CD8-positive, alpha-beta memory T cell (primary cell): ENCODE measurements at places on chromosomes 3 and 15.

- no peak for DNase-seq
Observed at GRCh38 chr3:160403796-160404470, 4.5 kb downstream of the SMC4 start.

GRCh38 chr3:14534516-14535191, 5.5 kb downstream of the GRIP2 start:
- no peak for DNase-seq

GRCh38 chr15:38600236-38600635, 35.6 kb upstream of the RASGRP1 start:
- DNase-seq = no peak

GRCh38 chr3:62134061-62134496, 239.3 kb downstream of the FEZF2 start:
- no peak for DNase-seq

DNA sequence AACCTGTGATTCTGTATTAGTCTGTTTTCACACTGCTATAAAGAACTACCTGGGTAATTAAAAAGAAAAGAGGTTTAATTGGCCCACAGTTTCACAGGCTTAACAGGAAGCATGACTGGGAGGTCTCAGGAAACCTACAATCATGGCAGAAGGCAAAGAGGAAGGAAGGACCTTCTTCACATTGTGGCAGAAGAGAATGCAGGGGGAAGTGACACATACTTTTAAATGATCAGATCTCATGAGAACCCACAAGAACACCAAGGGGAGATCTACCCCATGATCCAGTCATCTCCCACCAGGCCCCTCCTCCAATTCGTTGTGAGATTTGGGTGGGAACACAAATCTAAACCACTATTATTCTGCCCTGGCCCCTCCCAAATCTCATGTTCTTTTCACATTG, 6.1 kb downstream of the ZKSCAN7 start:
- DNase-seq = no peak

GRCh38 chr3:1330107-1330506, 237.3 kb downstream of the CNTN6 start:
- no peak for DNase-seq

DNA sequence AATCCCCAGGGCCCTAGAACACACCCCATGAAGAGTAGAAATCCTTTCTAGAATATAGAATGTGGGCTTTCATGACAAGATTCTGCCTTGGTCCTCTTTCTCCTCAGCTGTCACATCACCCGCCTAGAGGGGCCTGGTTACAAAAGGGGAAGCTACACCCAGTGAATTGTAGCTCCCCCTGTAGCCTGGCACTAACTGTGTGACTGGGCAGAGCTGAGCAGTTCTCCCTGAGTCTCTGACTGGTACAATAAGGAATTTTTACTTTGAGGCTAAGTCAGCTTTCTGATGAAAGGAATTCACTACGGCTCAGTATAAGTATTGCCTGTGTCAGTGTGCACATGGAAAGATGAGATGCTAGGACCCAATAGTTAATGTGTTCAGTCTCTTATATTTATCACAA, 28.7 kb upstream of the ZNF148 start:
- no peak for DNase-seq

DNA sequence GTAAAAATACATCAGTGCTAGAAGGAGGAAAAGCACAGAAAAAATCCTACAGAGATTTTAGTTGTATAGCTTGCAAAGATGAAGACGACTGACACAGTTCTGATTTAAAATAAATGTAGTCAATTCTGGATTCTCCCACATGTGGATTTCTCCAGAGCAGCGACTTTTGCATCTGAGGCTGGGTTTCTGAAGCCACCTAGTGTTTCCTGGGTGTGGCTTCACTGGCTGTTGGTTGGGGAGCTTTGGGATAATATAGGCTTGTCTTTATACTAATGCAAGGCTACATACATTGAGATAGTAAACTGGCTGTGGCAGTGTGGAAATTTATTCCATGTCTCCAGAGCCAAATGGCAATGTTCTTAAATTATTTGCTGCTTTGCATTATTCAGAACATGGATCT, 158.1 kb upstream of the FEZF2 start:
- no peak for DNase-seq

- DNase-seq = no peak
Observed at GRCh38 chr15:100495861-100496260, 32.9 kb downstream of the CERS3 start.

- DNase-seq = no peak
Observed at GRCh38 chr3:160003520-160004128, 15.0 kb downstream of the IL12A start.

DNA sequence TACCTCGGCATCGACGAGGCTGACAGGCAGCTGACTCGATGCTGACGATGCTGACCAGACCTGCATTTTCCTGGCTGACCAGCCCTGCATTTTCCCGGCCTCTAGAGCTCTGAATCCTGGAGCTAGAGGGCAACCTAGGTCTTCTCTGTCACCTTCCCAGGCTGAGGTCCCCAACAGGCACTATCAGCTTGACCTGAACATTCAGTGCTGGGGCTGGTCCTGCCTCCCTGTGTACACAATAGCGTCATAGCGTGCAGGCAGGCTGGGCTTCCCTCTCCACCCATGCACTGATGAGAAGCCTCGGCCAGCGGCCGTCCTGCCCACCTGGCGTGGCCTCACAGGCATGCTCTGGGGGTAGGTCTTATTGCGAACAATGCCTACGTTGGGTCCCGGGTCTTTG, 62.3 kb upstream of the SNRPA1 start:
- no peak for DNase-seq

DNA sequence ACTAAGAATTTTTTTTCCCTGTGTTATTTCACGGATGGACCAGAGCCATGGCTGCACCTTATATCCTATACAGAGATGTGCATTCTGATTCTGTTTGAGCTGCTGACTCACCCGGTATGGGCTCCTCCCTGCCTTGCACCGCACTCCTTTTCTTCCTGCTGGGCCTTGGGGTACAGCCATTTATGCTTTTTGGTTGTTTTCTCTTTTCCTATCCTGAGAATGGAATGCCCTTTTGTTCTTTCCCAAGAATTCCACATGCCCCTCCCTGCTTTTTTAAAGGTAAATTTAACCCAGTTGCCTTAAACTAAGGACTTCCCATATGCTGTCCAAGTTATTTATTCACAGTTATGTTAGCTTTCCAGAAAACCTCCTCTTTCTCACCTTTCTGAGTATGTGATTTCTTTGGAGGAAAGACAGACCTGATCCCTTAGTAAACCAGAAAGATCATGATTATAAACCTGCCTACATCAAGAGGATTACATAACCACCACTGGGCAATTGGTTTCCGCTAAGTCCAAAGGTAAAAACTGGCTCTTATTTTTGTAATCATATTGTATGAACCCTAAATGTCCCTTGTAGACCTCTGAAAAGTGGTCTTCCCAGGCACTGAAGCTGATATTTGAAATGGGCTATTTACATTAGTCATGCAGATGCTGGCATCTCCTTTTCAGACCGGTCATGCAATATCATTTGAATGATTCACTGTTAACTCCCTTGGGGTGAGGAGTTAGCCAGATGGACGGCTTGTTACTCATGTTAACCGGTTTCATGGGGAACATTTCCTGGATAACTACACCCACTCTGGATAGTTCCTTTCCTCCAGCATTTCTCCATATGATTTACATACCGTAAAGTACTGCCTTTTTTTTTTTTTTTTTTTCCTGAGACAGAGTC, 45.5 kb downstream of the TMOD3 start:
- DNase-seq = no peak

GRCh38 chr15:77634266-77634962, 1.7 kb upstream of the LINGO1 start:
- DNase-seq = peak; percentile 64

DNA sequence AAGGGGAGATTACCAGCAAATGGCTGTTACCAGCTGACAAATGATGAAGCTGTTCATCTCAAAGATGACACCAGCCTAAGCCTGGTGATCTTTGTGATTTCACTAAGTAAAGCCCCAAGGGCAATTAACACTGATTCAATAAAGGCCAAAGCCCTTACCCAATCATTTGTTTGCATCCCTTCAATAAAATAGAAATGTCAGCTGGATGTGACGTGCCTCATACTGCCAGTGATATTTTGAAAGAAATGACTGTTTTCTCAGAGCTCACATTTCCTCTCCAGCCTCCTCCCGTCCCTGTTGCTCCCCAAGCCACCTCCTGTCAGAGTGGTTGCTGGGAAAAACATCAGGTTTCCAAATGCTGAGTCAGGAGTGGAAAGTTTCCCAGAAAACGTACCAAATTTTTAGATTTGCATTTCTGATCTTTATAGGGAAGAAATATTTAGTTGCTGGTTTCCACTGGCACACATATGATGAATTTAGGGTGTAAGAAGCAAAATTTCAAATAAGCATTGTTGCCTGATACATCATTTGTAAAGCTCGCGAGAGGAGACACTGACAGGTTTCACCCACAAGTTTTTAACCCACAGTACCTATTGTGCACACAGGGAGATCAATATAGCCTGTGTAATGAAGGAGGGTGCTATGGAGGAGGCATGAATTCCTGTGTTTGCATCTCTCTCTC, 21.0 kb downstream of the C2CD4A start:
- DNase-seq = no peak

DNA sequence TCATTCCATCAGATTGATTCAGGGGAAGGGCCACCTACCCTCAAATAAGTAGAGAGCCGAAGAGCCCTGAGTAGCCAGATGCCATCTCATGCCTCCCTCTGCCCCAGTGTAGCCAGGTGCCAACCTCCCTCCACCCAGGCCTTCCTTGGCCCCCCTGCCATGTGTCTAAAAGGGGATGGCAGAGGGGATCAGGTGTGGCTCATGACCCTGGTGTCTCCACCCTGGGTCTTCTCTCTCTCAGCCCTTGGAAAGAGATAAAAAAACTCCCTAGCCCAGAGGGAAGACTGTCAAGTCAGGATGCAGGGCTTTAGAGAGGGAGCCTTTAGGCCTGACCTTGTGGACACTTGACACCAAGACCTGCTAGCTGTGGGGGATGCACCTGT, 5.2 kb downstream of the GRM2 start:
- DNase-seq = no peak

DNA sequence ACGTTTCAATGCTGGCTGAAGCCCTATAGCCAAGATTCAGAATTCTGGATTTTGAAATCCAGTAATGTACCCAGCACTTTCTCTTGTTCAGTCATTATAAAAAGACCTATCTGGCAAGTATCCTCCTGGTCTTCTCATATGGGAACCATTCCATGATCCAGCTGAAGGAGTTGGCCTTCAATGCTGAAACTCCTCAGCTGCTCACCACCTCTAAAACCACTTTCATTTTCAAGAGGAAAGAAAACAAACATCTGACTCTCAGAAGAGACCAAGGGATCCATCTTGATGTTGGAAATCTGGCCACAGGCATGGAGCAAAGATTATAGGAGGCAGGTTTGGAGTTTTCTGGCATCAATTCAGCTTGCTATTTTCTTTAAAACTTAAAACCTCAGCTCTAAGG, 235.4 kb downstream of the FMN1 start:
- DNase-seq = no peak

GRCh38 chr15:86231864-86232721, 152.4 kb downstream of the AGBL1 start:
- DNase-seq = no peak

GRCh38 chr3:111928613-111929012, 50.2 kb upstream of the ABHD10 start:
- no peak for DNase-seq

- no peak for DNase-seq
Observed at GRCh38 chr15:55917881-55918296, 75.5 kb downstream of the NEDD4 start.

GRCh38 chr3:143562789-143563188, 285.5 kb downstream of the SLC9A9 start:
- DNase-seq = no peak

- no peak for DNase-seq
Observed at GRCh38 chr15:35562641-35563040, 16.7 kb upstream of the DPH6 start.

GRCh38 chr15:76998663-76999285, 3.8 kb downstream of the PSTPIP1 start:
- DNase-seq = peak; percentile 50

DNA sequence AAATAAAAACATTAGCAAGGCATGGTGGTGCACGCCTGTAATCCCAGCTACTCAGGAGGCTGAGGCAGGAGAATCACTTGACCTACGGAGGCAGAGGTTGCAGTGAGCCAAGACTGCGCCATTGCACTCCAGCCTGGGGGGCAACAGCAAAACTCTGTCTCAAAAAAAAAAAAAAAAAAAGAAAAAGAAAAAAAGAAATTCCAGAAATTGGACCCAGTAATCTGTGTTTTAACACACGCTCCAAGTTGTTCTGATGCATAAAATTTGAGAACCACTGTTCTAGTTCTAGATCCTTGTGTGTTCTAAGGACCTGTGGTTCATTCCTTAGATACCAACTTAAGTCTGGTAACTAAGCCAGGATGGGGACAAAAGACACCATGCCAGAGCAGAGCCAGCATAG, 2.6 kb downstream of the PARP6 start:
- DNase-seq = no peak

DNA sequence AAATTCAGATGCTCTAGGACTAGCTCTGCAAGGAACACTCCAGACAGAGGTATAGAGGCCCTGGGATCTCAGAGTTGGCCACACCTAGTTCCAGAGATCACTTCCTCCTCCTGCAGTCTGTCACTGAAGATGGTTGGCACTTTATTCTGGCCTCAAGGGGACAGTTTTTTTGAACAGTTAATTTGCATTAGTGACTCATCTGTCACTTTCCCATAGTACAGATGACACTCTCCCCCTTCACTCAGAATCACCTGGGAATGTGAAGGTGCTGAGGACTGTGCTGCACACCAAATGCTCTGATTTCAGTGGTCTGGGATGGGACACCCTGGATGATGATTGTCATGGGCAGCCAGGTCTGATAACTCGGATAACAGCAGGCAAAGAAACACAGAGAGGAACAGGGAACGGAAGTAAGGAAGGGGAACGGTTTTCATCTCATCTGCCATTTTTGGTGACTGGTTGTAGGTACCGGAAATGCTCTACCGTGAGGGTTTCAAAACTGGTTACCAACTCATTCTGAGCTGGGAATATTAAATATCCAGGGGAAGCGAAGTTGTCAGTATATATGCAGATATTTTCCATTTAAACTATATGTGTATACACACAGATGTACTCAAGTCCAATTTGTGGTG, 232.5 kb upstream of the ST8SIA2 start:
- DNase-seq = no peak

- no peak for DNase-seq
Observed at GRCh38 chr15:58734859-58735258, 14.6 kb downstream of the ADAM10 start.

- DNase-seq = no peak
Observed at GRCh38 chr3:27193056-27193455, 176.1 kb downstream of the NEK10 start.

DNA sequence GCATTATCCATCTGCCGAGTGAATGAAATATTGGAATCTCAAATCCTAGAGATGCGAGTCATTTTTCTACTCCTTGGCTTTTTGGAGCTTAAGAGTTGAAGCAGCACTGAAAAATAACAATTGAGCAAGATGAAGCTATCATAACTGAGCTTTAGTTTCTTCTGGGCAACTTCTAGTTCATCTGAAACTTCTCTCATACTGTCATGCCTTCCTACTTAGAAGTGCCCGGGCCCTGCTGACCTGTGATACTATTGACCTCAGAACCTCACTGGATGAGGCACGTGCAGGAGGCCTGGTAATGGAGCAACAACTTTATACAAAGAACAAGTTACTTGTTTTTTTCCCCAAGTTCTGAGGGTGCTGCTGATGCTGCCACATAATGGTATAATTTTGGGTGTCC, 48.5 kb upstream of the P3H2 start:
- no peak for DNase-seq
